ENCODE measurements at places on chromosomes 3 and 15.
A peak's percentile ranks its signal among the peaks of the same experiment; 100 is the strongest.

DNA sequence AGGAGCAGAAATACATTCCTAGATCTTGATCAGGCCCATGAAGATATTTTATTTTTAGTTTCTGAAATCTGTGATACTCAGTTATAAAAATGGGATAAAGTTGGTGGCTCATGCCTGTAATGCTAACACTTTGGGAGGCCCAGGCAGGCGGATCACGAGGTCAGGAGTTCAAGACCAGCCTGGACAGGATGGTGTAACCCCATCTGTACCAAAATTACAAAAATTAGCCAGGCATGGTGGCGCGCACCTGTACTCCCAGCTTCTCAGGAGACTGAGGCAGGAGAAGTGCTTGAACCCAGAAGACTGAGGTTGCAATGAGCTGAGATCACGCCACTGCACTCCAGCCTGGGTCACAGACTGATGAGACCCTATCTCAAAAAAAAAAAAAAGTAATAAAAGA is 105.5 kb downstream of the IL1RAP start:
- DNase-seq, result no peak

DNA sequence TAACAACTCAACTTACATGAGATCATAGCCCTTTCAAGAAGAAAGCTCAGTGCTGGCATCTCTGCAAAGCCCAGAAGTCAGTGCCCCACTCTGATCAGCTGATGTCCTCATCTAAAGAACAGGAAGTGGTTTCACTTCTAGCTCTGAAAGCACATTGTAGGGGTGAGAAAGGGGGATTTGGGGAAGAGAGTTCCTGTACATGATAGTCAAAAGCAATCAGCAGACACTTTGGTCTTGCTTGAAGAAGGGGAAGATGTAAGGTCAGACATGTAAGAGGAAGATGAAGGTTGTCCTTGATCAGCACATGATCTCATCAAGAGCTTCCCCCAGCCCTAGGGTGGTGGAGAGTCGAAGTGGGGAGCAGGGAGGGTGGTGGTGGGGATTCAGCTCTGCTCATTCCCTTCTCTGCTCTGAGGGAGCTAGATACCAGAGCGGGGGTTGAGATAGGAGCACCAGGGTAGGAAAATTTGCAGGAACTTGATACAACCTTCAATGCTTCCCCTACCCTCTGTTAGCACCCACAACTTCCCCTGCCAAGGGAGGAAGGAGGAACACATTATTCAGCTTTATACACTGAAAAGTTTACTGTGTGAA is 76.4 kb upstream of the ETV5 start:
- no peak for DNase-seq

GRCh38 chr15:100338971-100339444 is 2.8 kb downstream of the ADAMTS17 start:
- DNase-seq, result no peak

DNA sequence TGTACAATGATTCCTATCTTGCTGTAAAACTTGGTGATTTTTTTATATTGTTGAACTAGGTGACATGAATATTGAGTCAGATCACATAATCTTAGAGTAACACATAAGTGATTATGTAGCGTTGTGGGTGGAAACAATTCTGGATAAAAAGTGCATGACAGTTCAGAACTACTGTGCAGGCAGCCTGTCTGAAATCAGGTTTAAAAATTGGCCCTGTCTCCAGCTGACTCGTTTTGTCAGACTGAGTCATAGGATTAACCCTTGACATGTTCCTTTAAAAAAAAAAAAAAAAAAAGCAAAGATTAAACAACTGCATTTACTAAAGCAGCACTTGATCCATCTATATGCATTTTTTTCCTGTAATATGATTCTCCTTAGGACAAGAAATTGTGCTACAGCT is 160.0 kb upstream of the CGNL1 start:
- no peak for DNase-seq

- no peak for DNase-seq
Observed at GRCh38 chr3:28345690-28346089, 2.8 kb upstream of the ZCWPW2 start.

GRCh38 chr15:84690342-84690741 is 25.6 kb downstream of the SEC11A start:
- no peak for DNase-seq

GRCh38 chr3:130480736-130481135 is 36.2 kb upstream of the COL6A6 start:
- DNase-seq, result no peak

- DNase-seq, result no peak
Observed at GRCh38 chr3:178500631-178501030, 35.6 kb upstream of the KCNMB2 start.

GRCh38 chr15:90801803-90802202 is 66.6 kb upstream of the FURIN start:
- DNase-seq, result no peak

DNA sequence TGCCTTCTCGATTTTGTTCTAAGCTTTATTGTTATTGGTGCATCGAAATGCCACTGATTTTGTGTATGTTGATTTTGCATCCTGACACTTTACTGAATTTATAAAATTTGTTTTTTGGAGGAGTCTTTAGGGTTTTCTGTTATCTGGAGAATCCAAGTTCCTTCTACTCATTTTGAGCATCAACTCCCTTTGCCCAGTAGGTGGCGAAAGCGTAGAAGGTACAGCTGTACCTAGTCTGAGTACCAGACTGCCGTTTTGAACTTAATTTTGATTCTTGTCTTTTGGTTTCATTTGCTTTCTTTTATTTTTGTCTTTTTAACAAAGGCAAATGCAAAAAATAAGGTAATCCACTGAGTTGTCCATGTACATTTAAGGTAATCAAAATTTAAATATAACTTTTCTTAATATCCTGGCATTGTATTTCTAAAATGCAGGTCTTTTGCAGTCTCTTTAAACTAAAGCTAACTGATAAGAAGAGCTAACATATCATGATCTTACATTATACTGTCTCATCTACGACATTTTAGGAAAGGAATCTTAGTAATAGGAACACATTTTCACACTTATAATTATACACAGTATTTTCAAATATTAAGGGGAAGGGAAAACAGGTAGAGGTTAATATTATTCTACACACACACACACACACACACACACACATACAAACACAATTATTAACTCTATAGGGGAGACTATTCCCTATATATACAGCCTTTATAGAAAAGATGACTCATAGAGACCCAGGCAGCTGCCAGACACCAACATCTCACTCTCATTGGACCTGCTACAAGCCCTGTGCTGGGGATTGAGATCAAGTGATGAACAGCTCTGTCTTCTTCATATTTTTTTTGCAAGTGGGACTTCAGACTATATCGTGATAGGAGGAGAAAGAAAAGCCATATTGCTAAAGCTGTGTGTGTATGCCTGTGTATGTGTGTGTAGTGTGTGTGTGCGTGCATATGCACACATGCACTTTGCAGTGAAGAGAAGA is 71.8 kb downstream of the SYNPR start:
- no peak for DNase-seq

GRCh38 chr3:156151824-156152428 is 31.5 kb downstream of the KCNAB1 start:
- DNase-seq, result no peak

- no peak for DNase-seq
Observed at GRCh38 chr3:123343296-123344174, 105.4 kb downstream of the ADCY5 start.

- DNase-seq, result peak; percentile 80
Observed at GRCh38 chr15:48440084-48440483, 108.9 kb downstream of the DUT start.

All from BJ (cell line).